IMR-90 (cell line): ENCODE measurements at places on chromosomes 4 and X. TPM values are rescaled to one million over a fixed set of nuclear protein-coding genes. Genes with fewer than 3 reads are reported as not detected.

The KANTR gene
- 3.6 and 6.3 TPM in 2 replicates for total RNA-seq

The PAGE1 gene
- total RNA-seq: not detected in 2 replicates

The ACE2 gene
- not detected in 2 replicates for total RNA-seq

The ARAF gene
- total RNA-seq: 9.1 and 10.8 TPM in 2 replicates

The PLS3 gene
- total RNA-seq: 252 and 370 TPM in 2 replicates

The MTMR8 gene
- total RNA-seq: under 0.01 TPM in 1 of 2 replicates, not detected in the other

The POF1B gene
- not detected in 2 replicates for total RNA-seq

The RASGEF1B gene
- total RNA-seq: 0.28 and 0.36 TPM in 2 replicates

The GABRB1 gene
- total RNA-seq: 16.1 and 16.4 TPM in 2 replicates

The TMEM255A gene
- total RNA-seq: not detected in 2 replicates

The FGD1 gene
- 2.0 and 2.5 TPM in 2 replicates for total RNA-seq

The CNKSR2 gene
- total RNA-seq: 0.56 and 0.90 TPM in 2 replicates

The SUPT20HL1 gene
- not detected in 2 replicates for total RNA-seq

The CCDC110 gene
- total RNA-seq: 0.90 and 1.4 TPM in 2 replicates

The FGB gene
- total RNA-seq: not detected in 2 replicates

The HUWE1 gene
- 52.8 and 57.7 TPM in 2 replicates for total RNA-seq

The TMSB15A gene
- 13.6 and 32.8 TPM in 2 replicates for total RNA-seq

The BMP3 gene
- total RNA-seq: under 0.01 TPM in 2 replicates

The GPR101 gene
- not detected in 2 replicates for total RNA-seq

The SRPK3 gene
- 0.36 and 0.56 TPM in 2 replicates for total RNA-seq

The LAS1L gene
- total RNA-seq: 22.8 and 27.5 TPM in 2 replicates

The KIF4A gene
- 19.0 and 24.4 TPM in 2 replicates for total RNA-seq

The IL2 gene
- not detected in 2 replicates for total RNA-seq

The CENPVL1 gene
- total RNA-seq: not detected in 2 replicates

The HPGD gene
- total RNA-seq: not detected in 2 replicates

The CD38 gene
- not detected in 2 replicates for total RNA-seq

The DGKK gene
- total RNA-seq: not detected in 2 replicates

The RAB41 gene
- total RNA-seq: not detected in 2 replicates

The ADGRG2 gene
- under 0.01 TPM in 2 replicates for total RNA-seq

The PRRG3 gene
- not detected in 2 replicates for total RNA-seq

The PIR gene
- 5.7 and 5.8 TPM in 2 replicates for total RNA-seq

The HERC5 gene
- under 0.01 TPM in 2 replicates for total RNA-seq

The SSX3 gene
- total RNA-seq: not detected in 2 replicates

The SMIM10L2A gene
- total RNA-seq: under 0.01 TPM in 2 replicates

The YIPF7 gene
- not detected in 2 replicates for total RNA-seq

The NAP1L3 gene
- total RNA-seq: 2.2 and 5.3 TPM in 2 replicates

The NOX1 gene
- total RNA-seq: not detected in 2 replicates

The APBB2 gene
- total RNA-seq: 64.7 and 75.5 TPM in 2 replicates

The GAGE1 gene
- not detected in 2 replicates for total RNA-seq
